ENCODE measurements at places on chromosomes 7 and 10. TPM values are rescaled to one million over a fixed set of nuclear protein-coding genes. Genes with fewer than 3 reads are reported as not detected.

The PRDX3 gene
- 123 TPM for total RNA-seq

The KIF20B gene
- total RNA-seq: 9.9 TPM

The CLDN4 gene
- 0.69 TPM for total RNA-seq

The HMX2 gene
- 0.92 TPM for total RNA-seq

The ZC3HAV1L gene
- total RNA-seq: 11.5 TPM

The ZNF804B gene
- total RNA-seq: 8.3 TPM

The ENO4 gene
- 3.9 TPM for total RNA-seq

The PRKG1 gene
- 29.5 TPM for total RNA-seq

The NXPH1 gene
- 94.6 TPM for total RNA-seq

The CTAGE8 gene
- not detected for total RNA-seq

The RADIL gene
- total RNA-seq: 6.2 TPM

The VWDE gene
- 2.1 TPM for total RNA-seq

The NEURL1 gene
- 33.4 TPM for total RNA-seq

The ZNF853 gene
- 28.8 TPM for total RNA-seq

The BTBD16 gene
- total RNA-seq: not detected

The FZD8 gene
- total RNA-seq: 12.2 TPM

Data from diencephalon (tissue), 1 donor.